Stimulated activated CD4-positive, alpha-beta T cell treated with anti-CD3 and anti-CD28 coated beads, TNF-alpha, amount 100 ng/mL, for 24 hours (primary cell): ENCODE measurements at places on chromosomes 12 and 14.

- DNase-seq: no peak
Observed at GRCh38 chr12:66188584-66189485, at the start of gene IRAK3. IRAK3 (plus strand) TSS chr12:66189214; CDS start chr12:66189300, 86 bp downstream.

GRCh38 chr14:100081997-100082625 is 16.9 kb downstream of the EVL start:
- DNase-seq: no peak

DNA sequence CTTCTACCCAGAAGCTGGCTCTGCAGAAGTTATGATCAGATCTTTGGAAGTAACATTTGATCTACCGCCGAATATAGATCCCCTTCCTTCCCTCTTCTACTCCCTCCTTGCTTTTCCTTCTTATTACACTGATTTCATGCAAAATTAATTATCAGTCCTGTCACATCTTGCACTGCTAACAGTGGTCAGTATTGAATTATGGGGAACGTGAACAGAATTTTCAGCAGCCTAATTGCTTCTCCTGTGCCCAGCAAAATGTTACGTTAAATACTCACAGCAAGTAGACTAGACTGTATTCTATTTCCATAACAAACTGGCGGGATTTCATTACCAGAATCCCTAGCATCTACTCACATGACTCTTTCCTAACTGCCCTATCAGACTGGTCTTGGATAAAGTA is 596.9 kb downstream of the DIO2 start:
- no peak for DNase-seq

GRCh38 chr14:97101561-97101960 is 304.4 kb downstream of the VRK1 start:
- DNase-seq: no peak

DNA sequence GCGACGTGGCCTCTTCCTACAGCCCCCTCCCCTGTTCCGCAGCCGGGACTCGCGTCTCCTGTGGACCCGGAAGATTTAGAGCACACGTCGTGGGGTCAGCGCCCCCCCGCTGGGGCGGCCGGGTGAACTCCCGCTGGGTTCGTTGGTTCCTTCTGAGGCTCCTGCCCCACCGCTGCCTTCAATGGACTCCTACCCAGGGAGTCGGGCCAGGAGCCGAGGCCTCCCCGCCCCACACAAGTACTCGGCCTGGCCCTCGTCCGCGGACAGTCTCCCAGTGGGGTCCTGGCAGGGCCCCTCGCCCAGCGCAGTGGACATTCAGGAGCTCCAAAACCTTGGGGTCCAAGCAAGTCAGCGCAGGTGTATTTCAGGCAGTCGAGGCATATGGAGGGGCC is 1.2 kb downstream of the MMP17 start:
- DNase-seq: no peak

DNA sequence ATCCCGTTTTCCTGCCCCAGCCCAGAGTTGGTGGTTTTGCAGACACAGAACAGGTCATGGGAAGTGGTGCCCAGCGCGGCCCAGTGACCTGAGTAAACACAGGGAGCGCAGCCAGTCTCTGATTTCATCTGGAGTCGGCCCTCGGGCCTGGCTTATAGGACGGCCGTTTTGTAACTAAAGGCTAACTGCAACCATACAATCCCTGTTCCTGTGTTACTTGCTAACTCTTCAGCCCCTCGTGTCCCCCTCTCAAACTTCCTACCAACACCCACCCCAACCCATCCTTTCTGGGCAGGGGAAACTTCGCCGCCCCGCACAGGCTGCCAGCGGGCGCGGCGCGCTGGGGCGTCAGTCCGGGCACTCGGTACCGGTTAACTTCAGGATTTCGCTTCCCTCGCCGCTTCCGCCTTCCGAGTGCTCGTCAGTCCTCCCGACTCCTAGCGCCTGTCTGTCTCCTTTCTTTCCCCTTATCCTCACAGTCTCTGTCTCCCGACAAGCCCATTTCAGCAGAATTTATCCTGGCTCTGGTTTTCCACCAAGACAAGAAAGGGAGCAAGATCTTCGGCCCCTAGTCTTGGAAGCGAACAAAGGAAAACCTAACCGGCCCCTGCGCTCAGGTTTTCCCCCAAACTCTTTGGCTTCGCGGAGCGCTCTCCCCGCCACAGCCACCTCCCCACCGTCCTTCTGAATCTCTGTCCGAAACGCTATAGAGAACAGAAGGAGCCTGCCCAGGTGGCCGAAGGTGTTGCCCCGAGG is 2.0 kb downstream of the SIX1 start:
- no peak for DNase-seq

DNA sequence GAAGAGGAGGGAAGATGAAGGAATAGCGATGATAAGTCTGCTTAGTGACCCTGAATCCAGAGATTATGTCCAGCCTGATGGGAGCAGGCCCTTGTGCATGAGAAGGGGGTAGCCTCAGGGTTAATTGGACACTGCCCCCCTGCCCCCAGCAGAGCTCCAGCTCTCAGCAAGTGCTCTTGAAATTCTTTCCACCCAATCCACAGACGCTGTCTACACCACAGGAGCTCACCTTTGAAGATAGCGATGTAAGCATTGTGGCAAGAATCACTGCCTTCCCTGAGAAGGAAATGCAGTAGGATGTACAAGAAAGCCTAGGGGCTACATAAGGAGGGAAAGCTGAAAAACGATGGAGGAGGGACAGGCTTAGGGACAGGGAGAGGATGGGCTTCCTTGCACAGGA is 39.4 kb downstream of the CRACR2A start:
- DNase-seq: no peak

- no peak for DNase-seq
Observed at GRCh38 chr12:94255006-94255405, 106.6 kb downstream of the PLXNC1 start.

- DNase-seq: no peak
Observed at GRCh38 chr12:131941987-131942341, 7.8 kb upstream of the EP400 start.

DNA sequence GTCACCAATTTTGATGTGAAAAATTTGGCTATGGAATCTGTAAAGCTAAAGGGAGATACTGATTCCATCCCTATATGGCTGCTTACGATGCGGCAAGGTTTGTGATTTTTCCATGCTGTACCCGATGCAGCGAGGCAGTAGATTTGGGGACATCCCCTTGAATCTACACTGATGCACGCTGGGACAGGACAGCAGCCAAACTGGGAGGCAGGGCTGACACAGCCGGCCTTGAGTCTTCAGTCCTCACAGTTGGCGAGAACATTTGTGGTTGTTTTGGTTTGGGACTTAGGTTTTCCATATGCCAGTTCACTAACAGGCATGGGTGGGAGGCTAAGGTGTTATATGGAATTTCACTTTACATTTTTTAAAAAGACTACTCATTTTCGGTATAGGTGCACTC is 3.8 kb downstream of the GALNT16 start:
- DNase-seq: no peak

DNA sequence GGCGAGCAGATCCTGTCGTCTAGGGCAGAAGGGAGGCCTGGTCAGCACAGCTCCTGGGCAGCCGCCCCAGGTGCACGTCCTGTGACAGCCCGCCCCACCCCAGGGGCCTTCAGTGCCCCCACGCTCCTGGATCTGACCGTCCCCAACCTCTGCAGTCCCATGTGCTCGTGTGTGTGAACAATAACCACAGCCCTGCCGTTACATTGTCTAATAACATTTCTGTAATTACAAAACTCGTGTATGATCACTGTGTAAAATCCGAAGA is 39.8 kb downstream of the CHGA start:
- DNase-seq: no peak

DNA sequence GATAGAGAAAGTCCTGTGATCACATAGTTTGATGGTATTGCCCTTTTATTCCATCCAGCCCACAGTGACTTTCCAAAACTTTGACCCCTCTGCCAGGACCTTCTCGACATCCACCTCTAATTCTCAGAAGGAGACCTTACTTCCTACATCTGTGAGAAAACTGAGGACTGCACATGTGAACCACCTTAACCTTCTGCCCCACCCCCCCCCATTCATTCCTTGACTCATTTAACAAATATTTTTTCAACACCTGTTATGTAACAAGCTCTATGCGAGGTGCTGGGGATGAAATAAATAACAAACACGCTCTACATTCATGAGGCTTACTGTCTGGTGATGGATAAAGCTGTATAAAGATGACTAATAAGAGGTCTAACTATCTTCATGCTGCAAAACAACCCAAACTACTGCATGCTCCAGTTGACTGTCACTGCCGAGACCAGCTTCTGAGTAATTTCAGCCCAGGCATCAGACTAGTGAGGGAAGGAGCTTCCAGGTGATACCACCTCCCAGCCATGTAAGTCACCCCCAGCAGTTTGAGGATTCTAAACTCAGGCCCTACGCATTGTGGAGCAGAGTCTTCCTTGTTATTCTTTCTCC is 1.9 kb upstream of the HAL start:
- no peak for DNase-seq

DNA sequence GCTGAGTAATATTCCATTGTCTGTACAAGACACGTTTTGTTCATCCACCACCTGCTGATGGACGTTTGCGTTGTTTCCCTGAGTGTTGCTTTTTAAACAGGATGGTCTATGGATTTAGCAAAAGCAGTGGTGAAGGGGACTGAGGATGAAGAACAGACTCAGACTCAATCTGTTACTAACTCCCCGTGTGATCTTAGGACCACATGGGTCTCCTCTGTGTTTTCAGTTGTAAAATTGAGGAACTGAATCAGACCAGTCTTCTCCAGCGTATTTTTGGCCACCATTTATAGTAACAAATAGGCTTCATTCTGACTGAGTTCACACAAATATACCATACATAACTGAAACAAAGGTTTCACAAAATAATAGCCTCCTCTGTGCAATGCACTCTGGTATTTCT is 85.6 kb downstream of the FOXN3 start:
- no peak for DNase-seq

DNA sequence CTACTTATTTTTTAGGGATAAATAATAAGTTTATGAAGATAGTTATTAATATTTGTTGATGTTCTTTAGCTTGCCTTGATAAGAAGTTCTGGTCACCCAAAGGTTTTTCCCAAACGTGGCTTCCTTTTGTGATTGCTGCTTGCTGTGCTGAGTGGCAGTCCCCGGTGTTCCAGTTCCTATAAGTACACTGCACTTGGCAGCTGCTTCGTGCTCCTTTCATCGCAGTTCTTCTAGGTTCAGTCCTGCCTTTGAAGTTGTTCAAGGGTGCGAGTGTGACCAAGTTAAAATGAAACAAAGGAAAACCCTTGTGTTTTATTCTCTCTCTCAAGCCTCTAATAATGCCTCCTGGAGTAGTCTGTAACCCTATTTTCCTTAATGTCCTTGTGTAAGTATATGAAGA is 128.5 kb upstream of the ATF1 start:
- no peak for DNase-seq

DNA sequence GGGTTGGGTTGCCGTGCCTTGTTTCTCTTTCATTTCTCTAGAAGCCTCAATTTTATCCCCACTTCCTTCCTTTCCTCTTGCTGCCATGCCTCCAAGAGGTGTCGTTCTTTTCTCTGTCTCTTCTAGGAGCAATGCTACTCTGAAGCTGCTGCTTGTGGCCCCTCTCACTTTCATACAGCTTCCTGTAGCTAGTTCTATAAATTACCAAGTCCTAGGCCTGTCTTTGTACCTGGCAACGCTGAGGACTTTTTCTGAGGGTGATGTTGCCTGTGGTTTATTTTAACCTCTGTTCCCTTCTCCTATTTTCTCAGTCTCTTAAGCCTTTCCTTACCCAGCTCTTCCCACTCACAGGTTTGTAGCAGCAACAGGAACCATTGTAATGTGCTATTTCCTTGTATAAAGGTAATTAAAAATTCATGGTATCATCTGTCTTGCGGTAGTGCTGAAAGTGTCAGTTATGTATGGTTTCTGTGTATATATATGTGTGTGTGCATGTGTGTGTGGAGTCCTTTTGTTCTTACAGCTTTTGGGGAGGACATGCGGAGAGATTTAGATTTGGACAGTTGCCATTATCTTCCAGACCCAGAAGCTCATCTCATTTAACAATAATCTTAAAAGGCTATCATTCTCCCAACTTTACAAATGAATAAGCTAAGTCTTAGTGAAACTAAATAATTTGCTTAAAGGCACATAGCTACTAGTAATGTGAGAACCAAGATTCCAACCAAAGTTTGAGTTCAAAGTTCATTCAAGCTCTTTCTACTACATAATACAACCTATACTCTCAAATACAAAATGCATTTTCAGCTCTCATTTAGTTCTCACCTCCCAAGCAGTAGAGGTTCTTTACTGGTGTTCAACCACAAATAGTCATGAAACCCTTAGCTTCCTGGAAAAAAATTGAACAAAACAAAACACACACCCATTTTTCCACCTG is 43.8 kb downstream of the DDHD1 start:
- no peak for DNase-seq

DNA sequence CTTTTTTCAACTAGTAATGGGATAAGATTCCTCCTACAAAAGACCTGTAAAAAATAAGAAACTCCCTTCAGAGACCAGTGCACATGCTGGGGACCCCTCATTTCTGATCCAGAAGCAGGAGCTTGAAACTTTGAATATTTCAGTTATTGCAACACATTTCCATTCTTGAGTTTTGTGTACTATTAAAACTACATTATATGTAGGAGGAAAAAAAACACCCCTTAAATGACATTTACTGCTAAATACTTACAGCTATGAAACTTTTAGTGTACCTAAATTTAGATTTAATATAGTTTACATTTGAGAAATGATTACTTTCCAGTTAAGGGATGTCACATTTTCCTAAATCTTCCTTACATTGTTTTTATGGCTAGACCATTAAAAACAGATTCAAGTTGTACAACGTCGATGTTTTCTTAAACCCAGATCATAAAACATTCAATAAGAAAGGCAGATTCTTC is 4.1 kb downstream of the LRIG3 start:
- DNase-seq: no peak

DNA sequence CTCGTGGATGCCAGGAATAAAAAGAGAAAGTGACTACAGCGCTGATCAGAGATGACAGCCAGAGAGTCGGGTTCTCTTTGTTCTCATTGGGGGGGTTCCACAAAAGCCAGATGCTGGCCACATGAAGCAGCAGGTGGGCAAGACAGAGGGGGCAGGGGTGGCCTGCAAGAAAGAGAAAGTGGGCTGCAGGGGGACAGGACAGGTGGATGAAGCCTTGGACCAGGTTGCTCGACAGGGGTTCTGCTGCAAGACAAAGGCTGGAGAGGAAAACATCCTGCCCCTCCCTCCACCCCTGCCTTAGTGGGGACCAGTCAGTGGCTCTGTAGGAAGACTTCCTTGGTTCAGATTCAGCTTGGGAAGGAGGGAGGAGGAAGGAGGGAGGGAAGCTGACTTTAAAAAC is 126.2 kb downstream of the KSR2 start:
- no peak for DNase-seq

DNA sequence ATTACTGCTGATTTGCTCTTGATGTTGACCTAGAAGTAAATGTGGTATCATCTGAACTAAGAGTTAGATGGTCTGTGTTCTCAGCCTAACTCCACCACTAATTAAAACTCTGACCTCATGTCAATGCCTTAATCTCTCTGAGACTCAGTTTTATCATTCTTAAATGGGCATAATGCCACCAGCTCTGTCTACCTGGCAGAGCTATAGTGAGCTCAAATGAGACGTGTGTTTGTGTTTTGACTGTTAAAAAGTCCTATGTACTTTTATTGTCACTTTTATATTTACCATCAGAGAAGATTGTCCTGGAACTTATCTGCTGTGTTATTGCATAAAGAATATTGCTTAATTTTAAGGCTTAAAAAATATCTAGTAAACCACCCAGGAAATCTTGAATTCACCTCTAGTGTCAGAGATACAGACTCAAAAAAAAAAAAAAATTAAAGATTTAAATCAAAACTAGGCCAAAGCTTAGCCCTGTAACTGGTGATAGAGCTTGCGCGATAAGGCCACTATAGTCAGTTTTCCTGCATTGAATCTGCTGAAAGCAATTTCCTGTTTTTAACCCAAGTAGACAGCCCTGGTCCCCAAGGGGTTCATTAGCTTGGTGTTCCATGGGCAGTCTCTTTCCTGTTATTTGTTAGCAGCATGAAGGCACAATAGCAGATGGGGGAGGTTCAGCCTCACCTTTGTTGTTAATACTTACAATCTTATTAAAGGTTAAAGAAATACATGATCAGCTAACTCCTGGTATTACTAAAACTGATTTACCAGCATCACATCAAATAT is 261.8 kb downstream of the ATP23 start:
- no peak for DNase-seq
